ENCODE measurements at places on chromosomes 11 and 22. TPM values are rescaled to one million over a fixed set of nuclear protein-coding genes. Genes with fewer than 3 reads are reported as not detected.

- ATAC-seq, result peak; percentile 18
Observed at GRCh38 chr11:15636521-15637089, 521.9 kb downstream of the INSC start.

DNA sequence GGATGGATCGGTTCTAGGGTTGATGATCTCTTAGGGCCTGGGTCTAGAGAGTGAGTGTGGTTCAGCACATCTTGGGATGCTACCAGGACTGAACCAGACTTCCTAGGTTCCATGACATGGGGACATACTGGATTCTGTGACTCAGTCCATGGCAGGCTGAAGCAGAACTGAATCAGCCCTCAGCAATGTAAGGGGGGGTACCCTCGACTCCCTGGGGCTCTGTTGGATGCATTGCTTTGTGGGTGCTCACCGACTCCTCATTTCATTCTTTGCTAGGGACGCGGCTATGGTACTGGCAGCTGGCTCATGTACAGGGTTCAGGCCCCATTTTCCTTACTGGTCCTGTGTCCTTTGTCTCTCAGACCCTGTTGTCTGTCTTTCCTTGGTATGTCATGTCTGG, 733 bp upstream of the GRAMD1B start:
- ATAC-seq, result no peak

- ATAC-seq, result no peak
Observed at GRCh38 chr11:11250470-11250869, 102.6 kb downstream of the CSNK2A3 start.

Gene EFCAB6
- total RNA-seq, result 1.6 TPM

Gene APOBEC3C
- total RNA-seq, result 29.8 TPM
